Kasumi-1 (cell line): ENCODE measurements at places on chromosomes 2 and 18.

GRCh38 chr2:27182346-27182745 is 29.5 kb upstream of the ATRAID start:
- DNase-seq = no peak

GRCh38 chr18:76838182-76838581 is 15.8 kb downstream of the ZNF236 start:
- no peak for DNase-seq

DNA sequence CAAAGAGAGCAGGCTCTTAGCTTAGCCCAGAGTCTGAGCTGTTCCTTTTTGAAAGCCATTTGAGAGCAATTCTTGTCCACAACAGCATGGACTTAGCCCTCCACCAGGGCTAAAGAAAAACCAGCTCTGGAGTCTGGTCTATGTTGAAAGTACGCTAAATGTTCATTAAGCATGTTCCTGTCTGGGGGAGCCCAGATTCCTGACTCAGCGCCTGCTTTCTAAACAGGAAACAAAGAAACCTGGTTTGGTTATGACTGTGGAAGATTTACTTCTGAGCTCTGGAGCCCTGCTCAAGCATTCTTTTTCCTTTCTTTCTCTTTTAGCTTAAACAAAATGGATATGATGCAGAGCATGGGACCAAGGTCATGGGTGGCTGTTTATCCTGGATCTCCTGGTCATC is 279.8 kb downstream of the RBM43 start:
- DNase-seq = no peak

GRCh38 chr2:127169066-127169660 is 50.9 kb downstream of the CYP27C1 start:
- DNase-seq = no peak

- DNase-seq = no peak
Measured at GRCh38 chr2:234447189-234447588, 49.7 kb downstream of the ARL4C start.

DNA sequence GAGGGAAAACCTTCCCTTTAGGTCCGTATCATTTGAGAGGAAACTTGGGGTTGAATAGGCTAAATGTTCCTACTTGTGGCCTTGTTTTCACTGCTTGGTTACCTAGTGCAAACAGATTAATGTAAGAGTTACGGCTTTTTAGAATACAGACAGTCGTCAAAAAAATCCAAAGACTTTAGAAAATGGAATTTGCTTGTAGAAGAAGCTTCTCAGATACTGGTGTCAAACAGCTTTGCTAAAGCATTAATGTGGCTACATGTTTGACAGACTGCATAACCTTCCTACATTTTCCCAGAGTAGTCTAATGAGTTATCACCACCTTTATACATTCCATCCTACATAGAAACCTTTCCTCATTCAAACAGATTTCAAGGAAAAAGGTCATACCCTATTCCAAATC is 114.6 kb downstream of the FMNL2 start:
- no peak for DNase-seq
